ENCODE measurements at places on chromosomes 12 and 14.

DNA sequence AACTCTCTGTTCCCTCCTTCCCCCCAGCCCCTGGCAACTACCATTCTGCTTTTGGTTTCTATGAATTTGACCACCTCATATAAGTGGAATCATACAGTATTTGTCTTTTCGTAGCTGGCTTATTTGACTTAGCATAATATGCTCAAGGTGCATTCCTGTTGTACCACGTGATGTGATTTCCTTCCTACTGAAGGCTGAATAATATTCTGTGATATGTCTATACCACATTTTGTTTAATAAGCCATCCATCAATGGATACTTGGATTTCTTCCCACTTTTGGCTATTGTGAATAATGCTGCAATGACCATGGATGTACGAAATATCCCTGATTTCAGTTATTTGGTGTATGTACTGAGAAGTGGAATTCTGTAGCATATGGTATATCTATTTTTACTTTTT is 16.3 kb downstream of the NDUFA9 start:
- H3K36me3 ChIP-seq: peaks cover 50% of the 10 kb centered on the region
- H3K27me3 ChIP-seq: no peaks in the 10 kb centered on the region
- no peak for DNase-seq
- no peaks in the 10 kb centered on the region for H3K4me1 ChIP-seq
- no peak overlapping the region for H3K4me3 ChIP-seq

DNA sequence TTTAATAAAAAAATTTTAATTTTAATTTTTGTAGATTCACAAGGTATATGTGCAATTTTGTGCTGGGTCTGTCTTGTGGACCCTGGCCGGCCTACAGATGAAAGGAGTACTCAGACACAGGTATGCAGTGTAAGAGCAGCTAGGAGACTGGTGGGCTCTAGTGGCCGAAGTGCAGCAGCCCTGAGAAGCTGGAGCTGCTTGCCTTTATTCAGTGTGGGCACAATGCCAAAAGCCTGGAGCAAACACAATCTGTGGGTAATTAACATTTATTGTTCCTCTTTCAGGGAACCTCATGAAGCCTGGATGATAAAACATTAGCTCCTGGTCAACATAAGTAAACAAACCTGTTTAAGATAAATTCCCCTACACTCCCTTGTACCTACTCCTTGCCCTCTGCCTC is 135.7 kb upstream of the SEL1L start:
- DNase-seq: no peak
- H3K27ac ChIP-seq: no peak overlapping the region

GRCh38 chr12:101889211-101889752 is 11.9 kb downstream of the DRAM1 start:
- H3K4me3 ChIP-seq: no peak overlapping the region
- H3K4me1 ChIP-seq: peaks cover 8% of the 10 kb centered on the region
- H3K27ac ChIP-seq: no peak overlapping the region
- no peaks in the 10 kb centered on the region for H3K36me3 ChIP-seq

DNA sequence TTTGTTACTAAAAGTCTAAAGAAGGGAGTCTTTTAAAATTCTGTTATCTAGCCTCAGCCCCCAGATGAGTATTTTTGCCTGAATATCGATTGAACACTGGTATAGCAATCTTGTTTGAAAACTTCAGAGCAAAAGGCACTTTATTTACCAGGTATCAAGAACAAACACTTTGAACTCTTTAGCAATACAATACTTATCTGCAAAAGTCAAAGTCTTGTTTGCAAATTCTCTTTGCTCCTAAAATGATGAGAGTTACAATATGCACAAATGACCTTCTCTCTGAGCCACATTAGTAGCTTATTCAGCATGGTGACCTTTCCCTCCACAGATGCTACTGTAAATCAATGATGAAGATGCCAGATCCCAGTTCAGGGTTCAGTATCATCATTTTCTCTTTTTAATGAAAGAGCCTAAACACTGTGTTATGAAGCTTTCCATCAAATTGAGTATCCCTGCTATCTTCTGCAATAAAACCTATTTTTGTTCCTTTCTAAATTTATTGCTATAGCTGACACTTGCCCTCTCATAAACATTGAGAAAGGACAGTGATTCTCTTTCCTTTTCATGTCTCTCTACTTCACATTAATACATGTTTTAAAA is 752.7 kb upstream of the MGAT4C start:
- no peak overlapping the region for H3K4me3 ChIP-seq
- no peaks in the 10 kb centered on the region for H3K27me3 ChIP-seq
- H3K4me1 ChIP-seq: no peaks in the 10 kb centered on the region

GRCh38 chr12:128914908-128915563 is 61.8 kb downstream of the GLT1D1 start:
- peaks cover 3% of the 10 kb centered on the region for H3K27me3 ChIP-seq
- no peaks in the 10 kb centered on the region for H3K36me3 ChIP-seq
- DNase-seq: no peak
- H3K27ac ChIP-seq: no peak overlapping the region

- H3K36me3 ChIP-seq: peaks cover 14% of the 10 kb centered on the region
- DNase-seq: no peak
These were observed 40.1 kb upstream of the VPS33A start for GRCh38 chr12:122306407-122306806.

GRCh38 chr14:34496679-34497513 is 34.9 kb upstream of the SPTSSA start:
- H3K4me3 ChIP-seq: peak overlapping the region; percentile 32
- peaks cover 16% of the 10 kb centered on the region for H3K4me1 ChIP-seq
- DNase-seq: peak; percentile 20
- H3K27me3 ChIP-seq: no peaks in the 10 kb centered on the region
- H3K36me3 ChIP-seq: no peaks in the 10 kb centered on the region

- peaks cover 6% of the 10 kb centered on the region for H3K36me3 ChIP-seq
- H3K4me3 ChIP-seq: no peak overlapping the region
- H3K27ac ChIP-seq: no peak overlapping the region
- H3K27me3 ChIP-seq: no peaks in the 10 kb centered on the region
These were observed 121.5 kb downstream of the RBM19 start for GRCh38 chr12:113844495-113845210.

GRCh38 chr12:26425587-26426260 is 230.4 kb downstream of the SSPN start:
- H3K36me3 ChIP-seq: peaks cover 13% of the 10 kb centered on the region
- no peaks in the 10 kb centered on the region for H3K27me3 ChIP-seq
- no peak overlapping the region for H3K4me3 ChIP-seq
- peaks cover 3% of the 10 kb centered on the region for H3K4me1 ChIP-seq
- DNase-seq: no peak
- H3K27ac ChIP-seq: no peak overlapping the region

DNA sequence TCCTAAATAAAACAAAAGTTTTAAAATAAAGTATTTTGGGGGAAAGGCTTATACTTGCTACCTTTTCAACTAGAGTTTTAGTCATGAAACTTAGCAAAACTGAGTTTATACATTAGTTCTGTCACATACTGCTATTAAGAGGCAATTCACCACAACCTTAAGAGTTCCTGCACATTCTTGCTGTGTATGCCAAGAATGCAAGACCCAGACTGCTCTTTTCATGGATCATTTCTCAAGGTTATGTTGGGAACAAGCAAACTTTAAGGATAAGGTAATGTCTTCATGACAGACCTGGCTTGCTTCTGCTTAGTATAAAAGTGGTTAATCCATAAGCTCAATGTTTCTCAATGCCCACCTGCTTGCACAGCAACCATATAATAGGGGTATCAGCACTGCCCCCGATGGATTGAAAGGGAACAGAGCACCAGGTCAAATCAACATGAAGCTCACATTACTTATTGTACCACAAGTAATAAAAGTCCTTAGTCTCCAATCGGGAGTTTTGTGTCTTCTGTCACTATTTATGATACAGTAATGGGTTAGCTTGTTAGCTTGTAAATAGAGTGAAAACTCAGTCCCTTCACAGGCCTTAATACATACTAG is 67.6 kb downstream of the KIF21A start:
- H3K4me1 ChIP-seq: peaks cover 12% of the 10 kb centered on the region
- DNase-seq: no peak
- no peak overlapping the region for H3K4me3 ChIP-seq
- no peaks in the 10 kb centered on the region for H3K27me3 ChIP-seq
- H3K36me3 ChIP-seq: no peaks in the 10 kb centered on the region

DNA sequence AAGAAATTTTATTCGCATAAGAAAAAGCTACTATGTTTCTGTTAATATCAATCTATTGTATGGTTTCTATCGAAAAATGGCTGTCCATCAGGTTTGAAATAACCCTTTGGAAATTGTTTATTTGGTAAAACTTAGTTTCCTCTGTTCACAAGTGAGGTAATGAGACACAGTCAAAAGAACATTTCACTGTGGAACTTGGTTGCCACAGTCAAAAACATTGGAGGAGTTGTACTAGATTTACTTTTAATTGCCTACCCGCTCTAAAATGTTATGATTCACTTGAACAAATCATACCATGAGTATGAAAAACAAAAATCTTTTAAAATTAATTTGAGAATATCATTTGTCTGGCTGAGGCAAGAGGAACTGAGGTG is 46.5 kb downstream of the ITPR2 start:
- no peak overlapping the region for H3K4me3 ChIP-seq
- no peaks in the 10 kb centered on the region for H3K27me3 ChIP-seq
- no peak for DNase-seq
- peaks cover 35% of the 10 kb centered on the region for H3K36me3 ChIP-seq

DNA sequence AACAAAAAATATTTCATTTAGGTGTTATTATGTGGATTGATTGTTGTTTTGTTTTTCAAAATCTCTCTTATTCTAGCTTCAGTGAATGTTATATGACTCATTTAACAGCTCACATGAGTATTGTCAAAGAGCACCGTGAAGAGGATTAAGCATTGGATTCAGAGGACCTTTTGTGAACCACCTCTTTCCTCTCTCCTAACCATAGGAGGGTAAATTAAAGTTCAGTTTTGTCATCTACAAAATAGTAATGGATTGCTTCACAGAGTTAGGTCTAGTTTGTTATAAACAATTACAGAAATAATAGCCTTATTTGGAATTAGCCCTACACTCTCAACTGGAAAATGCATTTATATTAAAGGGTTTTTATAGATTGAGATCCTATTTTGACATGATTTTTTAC is 962 bp upstream of the KERA start:
- H3K27me3 ChIP-seq: no peaks in the 10 kb centered on the region
- peaks cover 13% of the 10 kb centered on the region for H3K4me1 ChIP-seq
- DNase-seq: no peak
- no peak overlapping the region for H3K27ac ChIP-seq

DNA sequence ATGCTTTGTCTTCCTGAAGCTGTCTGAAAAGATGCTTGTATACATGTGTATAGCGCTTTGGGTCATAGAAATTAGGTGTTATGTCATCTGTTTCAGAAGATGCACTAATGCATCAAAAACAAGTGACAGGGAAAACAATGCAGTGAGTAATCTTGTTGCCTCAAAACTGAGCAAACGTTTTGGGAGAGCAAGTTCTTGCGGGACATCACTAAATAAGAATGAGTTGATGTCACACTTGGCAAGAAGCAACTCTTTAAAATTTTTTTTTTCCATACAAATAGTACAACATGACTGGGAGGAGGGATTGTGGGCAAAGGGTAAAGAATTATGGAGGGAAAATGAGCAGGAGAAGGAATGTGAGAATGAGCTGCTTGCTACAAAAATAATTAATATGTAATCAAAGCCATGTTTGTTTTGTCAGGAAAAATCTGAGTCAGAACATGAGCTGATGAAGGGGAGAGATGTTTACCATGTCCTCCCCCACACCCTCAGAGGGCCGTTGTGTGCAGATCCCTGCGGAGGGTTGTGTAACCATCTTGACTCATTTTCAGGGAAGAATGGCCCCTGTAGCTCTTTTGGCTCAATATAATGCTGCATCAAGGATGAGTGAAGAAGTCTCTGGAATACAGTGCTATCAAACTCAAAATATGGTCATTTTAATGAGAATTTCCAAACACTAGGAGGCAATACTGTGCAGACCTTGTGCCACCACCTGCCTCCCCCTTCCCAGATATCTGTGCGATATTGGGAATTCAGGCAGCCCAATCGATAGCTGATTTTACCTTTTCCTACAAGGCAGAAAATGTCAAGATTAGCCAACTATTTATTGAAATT is 41.4 kb downstream of the BORCS5 start:
- no peaks in the 10 kb centered on the region for H3K27me3 ChIP-seq
- H3K4me1 ChIP-seq: peaks cover 29% of the 10 kb centered on the region
- peak overlapping the region; percentile 64 for H3K27ac ChIP-seq

- peaks cover 4% of the 10 kb centered on the region for H3K36me3 ChIP-seq
- DNase-seq: peak; percentile 50
- peak overlapping the region; percentile 85 for H3K27ac ChIP-seq
- H3K27me3 ChIP-seq: no peaks in the 10 kb centered on the region
- H3K4me1 ChIP-seq: peaks cover 60% of the 10 kb centered on the region
These were observed 232.1 kb downstream of the CACNA1C start for GRCh38 chr12:2284857-2285256.

- H3K27me3 ChIP-seq: no peaks in the 10 kb centered on the region
- peaks cover 20% of the 10 kb centered on the region for H3K4me1 ChIP-seq
- H3K27ac ChIP-seq: peak overlapping the region; percentile 45
- H3K4me3 ChIP-seq: no peak overlapping the region
- H3K36me3 ChIP-seq: peaks cover 4% of the 10 kb centered on the region
These were observed 146.4 kb upstream of the KRR1 start for GRCh38 chr12:75657831-75658230.

DNA sequence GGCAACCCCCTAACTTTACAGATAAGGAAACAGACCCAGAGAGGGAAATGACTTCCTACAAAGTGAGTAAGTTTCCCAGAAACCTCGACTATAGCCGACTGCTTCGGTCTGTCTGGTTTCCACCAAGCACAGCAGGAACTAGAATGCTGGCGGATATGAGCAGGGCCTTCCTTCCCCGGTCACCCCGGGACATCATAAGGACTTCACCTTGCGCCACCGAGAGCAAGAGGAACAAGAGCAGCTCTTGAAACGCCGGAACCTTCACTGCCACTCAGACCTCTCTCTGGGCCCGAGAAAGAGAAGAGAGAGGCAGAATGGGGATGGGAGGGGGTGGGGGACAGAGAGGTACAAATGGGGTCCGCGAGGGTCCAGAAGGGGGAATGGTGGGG is 29.4 kb upstream of the GPR68 start:
- no peaks in the 10 kb centered on the region for H3K4me1 ChIP-seq
- peaks cover 2% of the 10 kb centered on the region for H3K36me3 ChIP-seq

- peaks cover 33% of the 10 kb centered on the region for H3K4me1 ChIP-seq
- peak overlapping the region; percentile 91 for H3K27ac ChIP-seq
- no peak for DNase-seq
These were observed 61.5 kb upstream of the LRTM2 start for GRCh38 chr12:1758887-1759286.

- no peak overlapping the region for H3K4me3 ChIP-seq
- H3K4me1 ChIP-seq: peaks cover 33% of the 10 kb centered on the region
- H3K27ac ChIP-seq: no peak overlapping the region
These were observed 6.8 kb downstream of the NTF3 start for GRCh38 chr12:5438671-5439200.

- no peak for DNase-seq
- H3K4me1 ChIP-seq: no peaks in the 10 kb centered on the region
- no peak overlapping the region for H3K4me3 ChIP-seq
- H3K36me3 ChIP-seq: no peaks in the 10 kb centered on the region
- no peak overlapping the region for H3K27ac ChIP-seq
These were observed 17.9 kb upstream of the SH2B3 start for GRCh38 chr12:111387747-111388323.
